Left lung (tissue), 14 donors: ENCODE measurements at places on chromosomes 4 and X. TPM values are rescaled to one million over a fixed set of nuclear protein-coding genes. Genes with fewer than 3 reads are reported as not detected.

DRD5 gene
- polyA plus RNA-seq, result not detected

GRCh38 chrX:41118156-41118555, 32.9 kb downstream of the USP9X start:
- no peak for DNase-seq

GRCh38 chr4:4981427-4981826, 37.8 kb downstream of the CYTL1 start:
- peak; percentile 51 for DNase-seq

DNA sequence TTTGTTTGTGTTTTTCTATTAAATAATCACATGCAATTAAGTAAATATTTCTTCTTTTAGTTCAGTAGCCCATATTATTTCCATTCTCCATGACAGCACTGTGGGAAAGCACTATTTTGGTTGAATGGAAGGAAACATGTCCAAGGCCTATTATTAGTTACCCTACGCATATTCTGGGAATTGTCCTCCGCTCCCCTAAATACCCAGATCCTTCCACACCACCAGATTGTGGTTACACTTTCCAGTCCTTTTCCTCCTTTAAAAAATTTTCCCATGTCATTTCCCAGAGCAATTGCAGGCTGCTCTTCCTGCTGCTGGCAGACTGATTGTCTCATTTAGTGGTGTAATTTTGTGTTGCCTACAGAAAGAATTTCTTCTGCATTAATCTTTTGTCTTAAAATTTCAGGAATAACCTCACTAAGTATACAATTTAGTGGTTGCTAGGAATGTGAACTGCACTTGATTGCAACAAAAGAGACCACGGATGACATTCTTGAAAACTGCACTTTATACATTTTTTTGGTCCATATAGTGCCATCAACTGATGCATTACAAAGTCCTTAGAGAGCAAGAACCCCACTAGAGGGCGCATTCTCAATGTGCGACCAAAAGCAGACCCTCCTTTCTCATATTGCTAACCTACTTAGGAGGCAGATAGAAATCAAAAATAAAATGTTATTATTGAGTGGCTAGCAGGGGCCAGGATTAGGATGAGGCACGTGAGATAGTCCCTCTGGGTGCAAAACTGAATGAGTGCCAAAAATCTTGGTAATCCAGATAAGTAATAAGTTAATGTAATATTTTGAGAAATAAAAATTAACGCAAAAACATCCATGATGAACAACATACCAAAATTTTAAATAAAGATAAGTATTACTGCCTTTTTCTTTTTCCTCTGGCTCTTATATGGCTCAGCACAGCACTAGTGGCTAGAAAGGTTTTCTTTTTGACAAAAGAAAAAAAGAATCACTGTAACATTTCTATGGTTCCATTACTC, 98.8 kb upstream of the IQCM start:
- DNase-seq, result no peak

DNA sequence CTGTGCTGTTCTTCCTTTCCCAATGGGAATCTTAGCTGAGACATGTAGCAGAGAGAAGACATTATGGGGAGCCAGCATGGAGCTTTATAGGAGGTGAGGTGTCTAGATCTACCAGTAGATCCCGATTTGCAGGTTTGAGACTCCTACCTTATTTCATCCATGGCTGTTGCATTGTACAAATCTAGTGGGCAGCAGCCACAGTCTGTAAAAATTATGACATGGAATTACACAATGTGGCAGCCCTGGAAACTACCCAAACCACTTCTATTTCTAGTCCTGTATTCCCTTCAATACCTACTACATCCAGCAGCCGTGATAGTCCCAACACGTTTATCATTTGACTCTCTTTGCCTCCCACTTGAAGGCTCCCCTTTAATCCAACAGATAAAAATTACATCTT, 8.1 kb downstream of the ATP7A start:
- DNase-seq, result no peak

GRCh38 chr4:81827577-81828202, 356.0 kb upstream of the RASGEF1B start:
- DNase-seq, result no peak

- DNase-seq, result no peak
These were observed 12.1 kb downstream of the PPP2R3B start for GRCh38 chrX:374596-374995.

DNA sequence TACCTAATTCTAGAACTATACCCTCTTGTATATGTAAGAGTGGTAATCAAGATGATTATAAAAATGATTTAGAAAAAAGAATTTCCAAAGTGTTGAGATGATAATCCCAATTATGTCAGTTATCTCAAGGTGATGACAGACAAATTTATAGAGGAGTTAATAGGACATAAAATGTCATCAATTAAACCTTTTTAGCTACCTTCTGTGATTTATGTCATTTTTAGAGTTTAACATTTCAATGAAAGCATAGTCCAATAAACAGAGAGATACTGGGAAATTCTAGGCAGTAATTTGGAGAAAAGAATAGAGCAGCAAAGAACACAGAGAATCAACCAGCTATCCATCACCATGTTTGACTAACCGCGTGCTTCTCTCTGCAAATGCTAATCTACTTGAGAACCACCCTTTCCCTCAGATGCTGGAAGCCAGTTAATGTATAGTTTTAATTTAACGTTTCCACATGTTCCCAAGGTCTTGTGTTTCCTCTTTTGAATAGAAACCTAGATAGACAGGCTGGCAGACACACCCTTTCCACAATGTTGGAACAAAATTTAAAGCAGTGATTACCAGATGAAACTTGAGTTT, 433.1 kb upstream of the FAM241A start:
- no peak for DNase-seq

- peak; percentile 24 for DNase-seq
These were observed 173.0 kb downstream of the COX18 start for GRCh38 chr4:72896515-72896914.
